ENCODE measurements at places on chromosomes 16 and 17.

GRCh38 chr16:88770461-88771293 is 14.3 kb downstream of the PIEZO1 start:
- DNase-seq, result no peak

GRCh38 chr16:68732042-68732680 is 4.9 kb upstream of the CDH1 start:
- DNase-seq, result no peak

DNA sequence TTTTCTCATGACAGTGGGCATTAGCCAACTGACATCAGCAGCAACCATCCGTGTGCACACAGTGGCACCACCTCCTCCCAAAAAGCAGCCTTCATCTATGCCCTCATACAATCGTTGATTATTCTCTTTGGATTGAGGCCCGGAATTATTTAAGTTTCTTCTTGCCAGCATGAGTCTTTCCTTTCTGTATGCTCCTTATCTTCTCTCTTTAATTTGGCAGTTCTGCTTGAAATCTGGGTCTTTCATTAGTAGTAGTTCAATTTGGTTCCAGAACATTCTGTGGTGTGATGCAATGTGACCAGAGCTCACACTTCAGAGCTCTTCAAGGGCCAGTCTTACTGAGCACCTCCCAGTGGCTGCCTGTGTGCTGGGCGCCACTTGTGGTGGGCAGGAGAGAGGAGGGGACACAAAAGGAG is 52.2 kb upstream of the STH start:
- DNase-seq, result no peak

GRCh38 chr16:17446661-17447060 is 24.1 kb downstream of the XYLT1 start:
- no peak for DNase-seq

- DNase-seq, result no peak
These were observed 23.6 kb upstream of the BPTF start for GRCh38 chr17:67801626-67802175.

GRCh38 chr16:85879975-85880831 is 18.8 kb upstream of the IRF8 start:
- no peak for DNase-seq

- DNase-seq, result no peak
These were observed 816 bp downstream of the HSBP1 start for GRCh38 chr16:83808573-83809014.

- DNase-seq, result no peak
These were observed 47.7 kb downstream of the CMIP start for GRCh38 chr16:81492311-81492761.

DNA sequence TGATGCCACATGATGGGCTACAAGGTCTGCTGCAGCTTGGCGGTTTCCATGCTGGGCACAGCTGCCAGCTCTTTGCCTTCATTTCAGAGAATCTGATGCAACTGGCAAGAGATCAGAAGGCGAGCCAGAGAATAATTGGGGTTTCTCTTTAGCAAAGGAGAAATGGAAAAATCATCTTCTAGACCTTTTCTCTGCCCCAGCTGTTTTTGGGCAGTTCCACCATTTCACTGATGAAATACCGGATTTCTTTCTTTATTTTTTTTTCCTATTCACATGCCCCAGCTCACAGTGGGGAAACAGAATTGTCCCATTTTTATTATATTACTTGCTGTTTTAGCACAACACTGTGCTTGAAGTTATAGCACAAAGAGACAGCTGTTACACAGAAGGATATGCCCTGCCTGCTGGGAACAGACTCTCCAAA is 439.3 kb upstream of the GOT2 start:
- DNase-seq, result no peak

- no peak for DNase-seq
These were observed 3.5 kb downstream of the SLC47A1 start for GRCh38 chr17:19537111-19537510.

- DNase-seq, result no peak
These were observed 621.7 kb upstream of the CDH11 start for GRCh38 chr16:65743558-65743957.

GRCh38 chr16:1871974-1872635 is at the start of gene MEIOB:
Gene MEIOB, minus strand, starts transcription at chr16:1872164. Its CDS starts 3,989 bp downstream, at chr16:1868175.
- DNase-seq, result no peak

GRCh38 chr17:15498107-15498506 is 30.7 kb upstream of the CDRT4 start:
- DNase-seq, result no peak

GRCh38 chr16:49281480-49281842 is at the start of gene CBLN1:
Gene CBLN1, minus strand, starts transcription at chr16:49281838. Its CDS starts 373 bp downstream, at chr16:49281465.
- no peak for DNase-seq

DNA sequence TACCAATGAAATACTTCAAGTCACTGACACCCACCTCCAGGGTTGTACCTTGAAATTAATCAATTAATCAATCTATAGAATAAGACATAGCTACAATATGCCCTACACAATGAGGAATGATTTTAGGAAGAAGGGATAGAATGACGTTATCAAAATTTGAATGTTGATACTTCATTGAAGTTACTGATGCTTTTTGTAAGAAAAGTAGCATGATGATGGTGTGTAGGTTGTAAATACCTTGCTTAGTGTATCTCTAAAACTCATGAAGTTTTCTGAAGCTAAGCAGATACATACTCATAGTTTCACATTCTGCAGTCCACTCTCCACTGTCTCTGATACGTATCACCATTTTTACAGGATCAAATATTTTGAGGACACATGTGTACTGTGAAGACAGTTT is 670.4 kb upstream of the GOT2 start:
- DNase-seq, result no peak

DNA sequence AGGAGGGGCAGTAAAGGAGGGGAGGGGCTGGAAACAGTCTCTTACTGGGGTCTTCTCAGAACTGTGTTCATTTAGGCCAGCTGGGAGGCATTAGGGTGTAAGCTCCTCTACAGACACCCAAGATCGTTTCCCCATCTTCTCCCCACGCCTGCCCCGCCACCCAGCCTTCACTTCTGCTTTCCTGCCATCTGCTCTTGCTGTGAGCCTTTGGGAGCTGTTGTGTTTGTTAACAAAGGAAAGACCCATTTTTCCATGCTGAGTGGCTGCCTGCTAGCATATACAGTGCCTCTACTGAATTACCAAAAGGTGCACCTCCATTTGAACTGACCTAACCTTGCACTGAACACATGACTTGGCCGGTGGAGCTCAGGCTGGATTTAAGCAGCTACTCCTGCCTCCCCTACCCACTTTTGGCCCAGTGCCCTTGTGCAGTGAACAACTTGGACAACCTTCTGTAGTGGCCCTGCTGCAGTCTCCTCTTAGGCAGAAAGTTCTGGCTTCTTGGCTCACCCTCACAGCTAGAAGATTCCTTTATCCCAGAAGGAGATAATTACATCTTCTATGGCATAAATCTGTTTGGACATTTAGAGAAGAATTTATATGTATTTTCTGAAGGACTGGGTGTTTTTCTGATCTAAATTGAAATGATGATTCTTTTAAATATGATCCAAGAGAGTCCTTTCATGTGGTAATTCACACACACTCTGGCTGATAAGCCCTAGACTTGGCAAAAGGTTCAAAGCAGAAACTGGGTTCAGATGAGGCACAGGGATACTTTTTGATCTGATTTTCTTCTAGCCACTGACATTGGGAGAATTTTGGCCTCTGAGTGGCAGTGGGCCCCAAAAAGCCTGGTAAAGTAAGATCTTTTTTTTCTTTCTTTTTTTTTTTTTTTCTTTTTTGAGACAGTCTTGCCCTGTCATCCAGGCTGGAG is 81.9 kb upstream of the HNF1B start:
- DNase-seq, result peak; percentile 6

GRCh38 chr16:69867784-69868560 is 83.2 kb upstream of the CLEC18A start:
- no peak for DNase-seq

- DNase-seq, result no peak
These were observed 13.9 kb downstream of the TNS4 start for GRCh38 chr17:40487371-40488020.

- no peak for DNase-seq
These were observed 161.4 kb upstream of the CHMP6 start for GRCh38 chr17:80830020-80830780.

DNA sequence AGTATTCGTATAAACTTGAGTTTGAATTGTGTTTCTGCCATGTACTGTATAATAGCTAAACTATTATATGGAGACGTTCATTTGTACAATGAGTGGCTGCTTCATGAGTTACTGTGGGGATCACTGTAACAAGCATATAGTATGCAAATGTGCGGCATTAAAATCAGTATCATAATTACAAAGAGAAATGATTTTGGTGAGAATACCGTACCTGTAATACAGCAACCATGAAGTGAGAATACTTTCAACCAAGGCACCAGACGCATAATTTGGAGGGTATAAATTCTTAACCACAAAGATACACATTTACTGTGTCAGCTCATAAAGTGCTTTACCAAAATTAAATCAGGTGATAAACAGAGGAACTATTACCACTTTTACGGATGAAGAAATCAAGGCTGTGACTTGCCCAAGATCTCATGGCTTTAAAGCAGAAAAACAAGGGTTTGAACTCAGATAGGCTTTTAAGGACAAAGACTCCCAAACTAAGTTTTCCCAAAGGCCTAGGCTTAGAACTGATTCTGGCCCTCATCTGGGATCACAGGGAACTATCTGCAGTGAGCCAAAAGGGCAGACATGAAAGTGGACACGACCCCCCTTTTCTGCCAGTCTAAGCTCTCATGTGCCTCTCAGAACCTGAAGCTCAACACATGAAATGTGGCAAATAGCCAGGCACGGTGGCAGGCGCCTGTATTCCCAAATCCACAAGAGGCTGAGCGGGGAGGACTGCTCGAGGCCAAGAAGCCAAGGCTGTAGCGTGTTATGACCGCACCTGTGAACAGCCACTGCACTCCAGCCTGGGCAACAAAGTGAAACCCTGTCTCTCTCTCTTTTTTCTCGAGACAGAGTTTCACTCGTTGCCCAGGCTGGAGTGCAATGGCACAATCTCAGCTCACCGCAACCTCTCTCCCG is 6.4 kb downstream of the RPS15A start:
- DNase-seq, result no peak

DNA sequence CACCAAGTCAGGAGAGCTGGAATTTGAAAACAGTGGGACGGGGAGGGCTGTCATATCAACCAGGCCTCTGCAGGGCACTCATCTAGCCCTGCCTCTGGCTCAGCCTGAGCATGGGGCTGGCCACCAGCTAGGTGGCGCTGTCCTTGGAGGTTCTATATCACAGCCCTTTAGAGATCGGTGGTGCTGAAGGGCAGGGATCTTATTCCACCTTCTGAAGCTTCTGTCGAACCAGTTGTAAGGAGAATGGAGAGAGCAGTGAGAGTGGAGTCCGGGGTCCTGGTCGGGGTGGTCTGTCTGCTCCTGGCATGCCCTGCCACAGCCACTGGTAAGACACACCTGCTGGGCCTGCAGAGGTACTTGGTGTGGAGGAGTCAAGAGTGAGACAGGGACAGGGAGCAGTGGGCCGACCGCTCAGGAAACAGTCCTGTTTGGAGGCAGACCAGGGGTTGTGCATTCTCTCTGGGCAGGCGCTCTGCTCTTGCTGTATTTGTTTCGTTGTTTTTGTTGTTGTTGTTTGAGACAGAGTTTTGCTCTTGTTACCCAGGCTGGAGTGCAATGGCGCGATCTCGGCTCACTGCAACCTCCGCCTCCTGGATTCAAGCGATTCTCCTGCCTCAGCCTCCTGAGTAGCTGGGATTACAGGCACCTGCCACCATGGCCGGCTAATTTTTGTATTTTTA is at the start of gene CES3:
Gene CES3 (plus strand): TSS at position 202 of the 680 bp plus-strand sequence. CDS start 42 bp downstream, at position 244.
- peak; percentile 19 for DNase-seq

- no peak for DNase-seq
These were observed 25.8 kb downstream of the SLC38A7 start for GRCh38 chr16:58658796-58659211.

- no peak for DNase-seq
These were observed 283.8 kb upstream of the CA10 start for GRCh38 chr17:52442350-52442749.

DNA sequence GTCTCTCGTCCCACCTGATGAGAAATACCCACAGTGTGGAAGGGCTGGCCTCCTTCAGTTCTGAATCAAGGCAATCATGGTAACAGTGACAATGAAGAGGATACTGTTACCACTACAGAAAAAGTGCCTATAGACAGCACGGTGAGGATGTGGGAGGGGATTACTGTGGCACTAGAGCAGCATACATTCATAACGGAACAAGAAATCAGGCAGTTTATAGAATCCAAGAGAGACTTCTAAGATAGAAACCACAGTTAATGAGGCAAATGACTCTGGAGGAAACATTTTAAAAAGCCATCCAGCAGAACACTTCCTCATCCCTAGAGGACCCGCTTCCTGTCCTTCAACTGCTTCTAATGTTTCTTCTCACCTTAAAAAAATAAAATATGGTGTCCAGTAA is 2.7 kb downstream of the RUSF1 start:
- no peak for DNase-seq

DNA sequence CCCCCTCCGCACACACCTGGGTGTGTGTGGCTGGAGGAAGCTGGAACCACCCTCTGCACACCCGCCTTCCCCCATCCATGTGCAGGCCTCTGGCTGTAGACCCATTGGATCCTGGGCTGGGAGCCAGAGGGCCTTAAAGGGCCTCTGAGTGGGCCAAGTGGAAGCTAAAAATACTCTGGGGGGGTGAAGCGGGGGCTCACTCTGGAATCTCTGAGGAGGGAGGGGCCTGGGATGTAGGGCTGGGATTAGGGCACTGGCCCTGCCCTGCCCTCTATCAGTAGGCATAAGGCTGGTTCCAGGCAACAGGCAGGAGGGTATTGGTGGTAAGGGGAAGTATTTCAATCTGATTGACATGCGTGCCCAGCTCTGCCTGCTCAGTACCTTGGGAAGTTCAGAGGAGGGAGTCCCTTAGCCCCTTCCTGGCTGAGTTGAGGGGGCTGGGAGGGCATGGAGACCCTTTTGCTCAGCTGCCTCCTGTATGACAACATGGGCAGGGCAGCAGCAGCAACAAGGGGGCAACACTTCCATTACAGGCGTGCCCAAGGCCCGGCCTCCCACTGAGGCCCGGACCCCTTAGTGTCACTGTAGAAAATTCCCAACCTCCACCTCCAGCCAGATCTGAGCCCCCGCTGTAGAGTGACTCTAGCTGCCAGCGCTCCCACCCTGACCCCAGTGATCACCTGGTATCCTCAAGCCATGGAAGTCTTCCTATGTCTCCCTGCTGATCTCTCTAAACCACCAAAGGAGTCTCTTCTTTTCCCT is 5.2 kb downstream of the ITGA3 start:
- DNase-seq, result no peak

- no peak for DNase-seq
These were observed 21.9 kb upstream of the BCAR1 start for GRCh38 chr16:75273054-75273925.

DNA sequence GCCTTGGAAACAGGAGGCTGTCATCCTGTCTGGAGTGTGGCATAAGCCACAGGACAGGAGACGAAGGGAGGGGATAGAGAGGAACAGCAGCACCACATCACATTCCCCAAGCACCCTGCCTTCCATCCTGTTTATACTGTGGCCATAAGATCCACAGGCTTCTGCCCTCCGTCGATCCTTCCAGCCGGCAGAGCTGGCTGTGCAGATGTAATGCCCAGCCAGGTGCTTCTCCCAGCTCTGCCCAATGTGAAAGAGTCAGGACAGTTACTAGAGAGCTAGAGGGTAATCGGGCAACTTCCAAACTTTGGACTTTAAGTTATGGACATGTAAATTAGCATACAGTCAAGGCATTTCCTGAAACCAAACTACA is 368.4 kb downstream of the SOX9 start:
- DNase-seq, result no peak

- no peak for DNase-seq
These were observed 42.8 kb upstream of the FOXF1 start for GRCh38 chr16:86467490-86467889.

- no peak for DNase-seq
These were observed 141.3 kb upstream of the CDH8 start for GRCh38 chr16:62177351-62178203.

Data from hypothalamus (tissue), 51 donors.